SW 1271 (cell line): ENCODE measurements at places on chromosomes 3 and 15.

DNA sequence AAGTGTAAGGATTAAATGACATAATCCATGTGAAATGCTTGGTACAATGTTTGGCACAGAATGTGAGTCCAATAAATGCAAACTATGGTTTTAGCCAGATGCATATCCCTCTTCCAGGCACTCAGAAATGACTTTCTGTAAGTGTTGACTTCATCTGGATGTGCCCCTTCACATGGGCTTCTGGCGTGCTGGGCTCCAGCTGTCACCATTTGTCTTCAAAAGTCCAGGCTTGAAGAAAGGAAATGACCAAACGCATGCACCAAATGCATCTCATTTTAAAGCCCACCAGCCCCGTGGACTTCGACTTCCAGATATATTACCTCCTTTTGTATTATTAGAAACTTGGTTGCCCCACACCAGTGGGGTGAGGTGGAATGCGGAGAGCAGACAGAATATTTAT, 23.7 kb downstream of the CRYGS start:
- no peak for DNase-seq

DNA sequence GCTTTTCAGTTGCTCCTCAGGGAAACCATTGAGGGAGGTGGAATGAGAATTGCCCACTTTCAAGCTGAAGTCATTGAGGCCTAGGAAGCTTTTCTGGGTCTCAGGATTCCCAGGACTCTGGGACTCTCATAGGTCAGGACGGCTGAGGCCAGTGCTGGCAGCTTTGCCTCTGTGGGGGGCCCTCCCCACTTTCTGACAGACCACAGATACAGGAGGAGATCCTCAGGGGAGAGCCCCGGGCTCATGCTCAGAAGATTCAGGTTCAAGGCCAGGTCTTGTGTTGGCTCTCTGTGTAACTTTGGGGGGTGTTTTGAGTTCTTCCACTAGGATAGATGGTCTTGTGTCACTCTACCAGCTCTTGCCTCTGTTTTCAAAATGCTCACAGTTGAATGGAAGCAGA, 50.0 kb downstream of the SMAD6 start:
- no peak for DNase-seq

- DNase-seq, result no peak
Observed at GRCh38 chr3:133592843-133593242, 19.4 kb downstream of the CDV3 start.

DNA sequence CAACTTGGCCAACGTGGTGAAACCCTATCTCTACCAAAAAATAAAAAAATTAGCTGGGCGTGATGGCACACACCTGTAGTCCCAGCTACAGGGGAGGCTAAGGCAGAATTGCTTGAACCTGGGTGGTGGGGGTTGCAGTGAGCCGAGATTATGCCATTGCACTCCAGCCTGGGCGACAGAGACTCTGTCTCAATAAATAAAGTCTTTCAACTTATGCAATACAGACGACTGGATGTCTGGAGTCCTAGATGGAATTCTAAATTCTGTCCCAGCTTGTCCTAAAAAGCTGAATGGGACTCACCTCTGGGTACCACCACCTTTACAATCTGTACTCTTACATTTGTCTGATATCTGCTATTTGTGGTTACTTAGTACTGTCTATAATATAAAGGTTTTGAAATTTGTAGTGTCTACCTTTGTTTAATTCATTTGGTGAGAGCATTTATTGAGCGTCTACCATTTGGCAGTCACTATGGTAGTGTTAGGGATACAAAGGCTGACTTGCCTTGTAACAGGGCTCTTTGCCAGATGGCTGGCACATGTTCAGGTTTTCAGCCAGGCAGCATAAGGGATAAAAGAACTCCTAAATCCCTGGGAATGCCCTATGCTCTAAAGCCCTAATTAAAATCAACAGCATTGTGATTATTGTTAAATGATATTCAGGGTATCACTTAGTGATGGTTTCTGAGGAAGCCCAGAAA, 7.2 kb upstream of the ZNF609 start:
- no peak for DNase-seq

GRCh38 chr3:52705688-52706686, at the start of the genes GLT8D1 and SPCS1:
TSS of gene GLT8D1 (minus strand) at chr3:52705791. CDS start at chr3:52700460, 5,331 bp downstream.
TSS of gene SPCS1 (plus strand) at chr3:52706106. CDS start at chr3:52706247, 141 bp downstream.
- DNase-seq, result no peak

GRCh38 chr3:155431856-155432570, 138.5 kb upstream of the STRIT1 start:
- DNase-seq, result no peak

GRCh38 chr15:66965201-66965900, 100.1 kb upstream of the SMAD3 start:
- DNase-seq, result no peak

DNA sequence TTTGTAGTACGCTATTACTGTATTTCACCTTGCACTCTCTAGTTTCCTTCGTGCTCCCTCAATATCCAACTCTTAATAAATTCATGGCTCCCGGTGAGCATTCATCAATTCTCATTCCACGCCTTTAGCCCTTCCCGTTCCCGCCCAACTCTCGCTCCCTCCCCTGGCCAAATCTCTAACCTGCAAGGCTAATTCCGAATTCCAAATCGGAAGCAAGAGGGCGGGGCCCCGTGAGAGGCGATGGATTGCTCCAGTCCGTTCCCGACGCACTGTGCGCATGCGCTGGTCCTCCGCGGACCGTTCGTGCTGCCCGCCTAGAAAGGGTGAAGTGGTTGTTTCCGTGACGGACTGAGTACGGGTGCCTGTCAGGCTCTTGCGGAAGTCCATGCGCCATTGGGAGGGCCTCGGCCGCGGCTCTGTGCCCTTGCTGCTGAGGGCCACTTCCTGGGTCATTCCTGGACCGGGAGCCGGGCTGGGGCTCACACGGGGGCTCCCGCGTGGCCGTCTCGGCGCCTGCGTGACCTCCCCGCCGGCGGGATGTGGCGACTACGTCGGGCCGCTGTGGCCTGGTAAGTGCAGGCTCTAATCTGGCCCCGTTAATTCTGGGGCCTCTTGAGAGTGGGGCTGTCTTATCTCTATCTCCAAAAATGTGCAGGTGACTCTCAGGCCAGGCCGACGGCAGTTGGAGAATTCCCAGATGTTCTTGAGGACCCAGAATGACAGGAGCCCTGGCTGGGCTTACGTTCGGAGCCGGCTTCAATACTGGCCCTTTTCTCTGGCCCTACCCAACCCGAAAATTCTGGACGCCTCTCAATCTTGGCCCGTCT, at the start of gene OPA1:
OPA1 (plus strand) TSS at position 368 of the 827 bp plus-strand sequence; CDS start at position 538, 170 bp downstream.
- DNase-seq, result peak; percentile 98

DNA sequence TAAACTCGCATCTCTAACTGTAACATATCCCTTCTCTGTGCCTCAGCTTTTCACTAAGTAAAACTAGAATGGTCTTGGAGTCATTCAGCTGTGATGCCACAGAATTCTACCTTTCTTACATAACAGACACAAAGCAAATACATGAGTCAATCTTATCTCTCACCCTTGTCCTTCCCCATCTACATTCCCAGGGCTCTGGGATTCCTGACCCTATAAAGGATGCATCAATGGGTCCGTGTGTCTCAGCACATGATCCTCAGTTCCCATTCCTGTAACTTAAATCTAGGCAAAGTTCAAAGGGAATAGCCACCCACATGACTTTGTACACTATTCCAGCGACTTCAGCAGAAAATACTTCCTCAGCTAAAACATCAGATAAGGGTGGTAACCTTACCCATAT, 11.8 kb upstream of the ARL8B start:
- DNase-seq, result no peak

- no peak for DNase-seq
Observed at GRCh38 chr3:43970351-43970750, 271.3 kb upstream of the TOPAZ1 start.

DNA sequence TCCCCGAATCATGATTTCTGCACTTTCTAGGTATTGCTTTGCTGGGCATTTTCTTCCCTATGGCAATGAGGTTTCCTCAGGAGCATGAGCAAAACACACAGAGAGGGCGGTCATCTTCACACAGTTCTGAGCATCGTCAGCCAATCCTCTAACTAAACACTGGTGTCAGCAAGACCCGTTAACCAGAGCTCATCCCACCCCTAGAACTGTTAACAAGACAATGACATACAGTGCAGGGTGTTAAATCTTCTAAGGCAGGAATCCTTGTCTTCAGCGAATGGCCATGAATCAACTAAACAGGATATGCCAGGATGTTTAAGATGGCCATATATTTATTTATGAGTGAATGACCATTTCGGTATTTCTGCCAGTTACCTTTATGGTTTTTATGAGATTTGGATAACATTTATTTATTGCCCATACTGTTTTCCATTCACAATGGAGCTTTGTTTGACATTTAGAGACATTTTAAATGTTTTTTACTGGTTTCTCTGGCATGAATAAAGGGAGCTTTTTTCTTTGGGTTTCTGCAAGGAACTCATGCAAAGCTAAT, 411.5 kb upstream of the PROK2 start:
- DNase-seq, result no peak
